ENCODE measurements at places on chromosomes 2 and 18. TPM values are rescaled to one million over a fixed set of nuclear protein-coding genes. Genes with fewer than 3 reads are reported as not detected.
A peak's percentile ranks its signal among the peaks of the same experiment; 100 is the strongest.

The CDH19 gene
- total RNA-seq = not detected

The HMSD gene
- 2.3 TPM for total RNA-seq

The PPP1R1C gene
- 1.2 TPM for total RNA-seq

The EMILIN2 gene
- total RNA-seq = 16.8 TPM

The FIGN gene
- total RNA-seq = 9.2 TPM

The CNRIP1 gene
- total RNA-seq = not detected

The RMDN2 gene
- 5.1 TPM for total RNA-seq

The SMAD4 gene
- total RNA-seq = 130 TPM

The SLC16A14 gene
- total RNA-seq = 1.2 TPM

The TGFA gene
- total RNA-seq = 2.0 TPM

The DUSP19 gene
- total RNA-seq = 1.7 TPM

DNA sequence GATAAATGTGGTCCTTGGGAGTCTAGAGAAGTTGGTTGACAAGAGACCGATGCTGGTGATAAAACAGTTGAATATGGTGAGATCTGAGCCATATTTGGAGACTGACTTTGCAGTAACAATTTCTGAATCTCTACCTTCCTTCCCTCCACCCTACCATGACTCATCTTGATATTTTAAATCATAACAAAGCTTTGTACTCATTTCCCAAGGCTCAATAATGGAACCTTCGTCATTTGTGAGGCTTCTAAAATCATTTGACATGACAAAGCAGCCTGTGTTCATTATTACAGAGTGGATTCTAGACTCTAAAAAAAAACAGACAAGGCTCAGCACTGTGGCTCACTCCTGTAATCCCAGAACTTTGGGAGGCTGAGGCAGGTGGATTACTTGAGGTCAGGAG, 38.5 kb upstream of the PDCL3 start:
- DNase-seq = no peak

- no peak for DNase-seq
Measured at GRCh38 chr2:16189029-16189835, 248.9 kb downstream of the MYCN start.

DNA sequence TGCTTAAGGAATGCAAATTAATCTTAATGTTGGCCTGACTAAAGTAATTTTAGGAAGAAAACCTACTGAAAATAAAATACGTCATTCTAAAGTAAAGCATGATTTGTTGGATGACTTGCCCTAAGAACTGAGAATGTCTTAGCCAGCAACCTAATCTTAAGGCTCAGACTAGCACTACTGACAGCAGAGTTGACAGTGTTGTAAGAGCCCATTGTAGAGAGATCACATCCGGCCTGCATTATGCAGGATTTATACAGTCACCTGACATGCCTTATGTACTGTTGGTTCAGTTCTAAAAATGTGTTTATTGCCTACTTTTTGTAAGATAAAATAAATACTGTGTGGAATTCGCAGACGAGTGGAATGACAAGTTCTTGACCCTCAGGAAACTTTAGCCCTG, 82.3 kb downstream of the TMEM185B start:
- no peak for DNase-seq

GRCh38 chr18:78323453-78324197, 656.0 kb upstream of the SALL3 start:
- DNase-seq = no peak

DNA sequence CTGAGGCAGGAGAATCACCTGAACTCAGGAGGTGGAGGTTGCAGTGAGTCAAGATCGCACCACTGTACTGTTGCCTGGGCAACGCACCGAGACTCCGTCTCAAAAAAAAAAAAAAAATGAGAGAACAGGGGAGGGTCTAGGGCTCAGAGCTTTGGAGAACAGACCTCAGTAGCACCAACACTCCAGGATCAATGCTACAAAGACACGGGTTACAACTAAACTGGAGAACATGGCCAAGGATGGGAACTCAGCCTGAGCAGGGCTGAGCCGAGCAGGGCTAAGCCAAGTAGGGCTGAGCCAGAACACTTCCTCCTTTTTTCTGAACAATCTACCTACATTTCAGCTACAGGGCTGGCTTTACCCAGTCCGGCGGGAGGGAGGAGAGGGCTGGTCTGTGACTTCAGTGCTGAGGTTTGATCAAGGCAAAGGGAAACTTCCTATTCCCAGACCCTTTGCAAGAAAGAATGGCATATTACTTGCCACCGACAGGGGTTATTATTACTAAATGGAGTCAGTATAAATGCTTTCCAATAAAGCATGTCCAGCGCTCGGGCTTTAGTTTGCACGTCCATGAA, 2.9 kb upstream of the CASP8 start:
- peak; percentile 63 for DNase-seq

- DNase-seq = peak; percentile 54
Measured at GRCh38 chr2:151051574-151052220, 210.0 kb downstream of the RBM43 start.

DNA sequence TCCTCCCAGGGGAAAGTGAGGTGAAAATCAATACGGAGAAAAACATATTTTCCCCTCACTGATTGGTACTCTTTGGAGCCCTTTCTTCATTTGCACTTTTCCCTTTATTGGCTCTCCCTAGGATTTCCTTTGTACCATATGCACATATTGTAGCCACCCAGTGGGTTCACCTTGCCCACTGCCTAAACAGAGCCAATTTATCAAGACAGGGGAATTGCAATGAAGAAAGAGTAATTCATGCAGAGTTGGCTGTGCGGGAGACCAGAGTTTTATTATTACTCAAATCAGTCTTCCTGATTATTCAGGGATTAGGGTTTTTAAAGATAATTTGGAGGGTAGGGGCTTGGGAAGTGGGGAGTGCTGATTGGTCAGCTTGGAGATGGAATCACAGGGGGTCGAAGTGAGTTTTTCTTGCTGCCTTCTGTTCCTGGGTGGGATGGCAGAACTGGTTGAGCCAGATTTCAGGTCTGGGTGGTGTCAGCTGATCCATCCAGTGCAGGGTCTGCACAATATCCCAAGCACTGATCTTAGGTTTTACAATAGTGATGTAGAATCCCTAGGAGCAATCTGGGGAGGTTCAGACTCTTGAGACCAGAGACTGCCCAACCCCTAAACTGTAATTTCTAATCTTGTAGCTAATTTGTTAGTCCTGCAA, 15.1 kb upstream of the KCNE4 start:
- no peak for DNase-seq

GRCh38 chr2:112687522-112687921, 33.3 kb upstream of the NT5DC4 start:
- no peak for DNase-seq

DNA sequence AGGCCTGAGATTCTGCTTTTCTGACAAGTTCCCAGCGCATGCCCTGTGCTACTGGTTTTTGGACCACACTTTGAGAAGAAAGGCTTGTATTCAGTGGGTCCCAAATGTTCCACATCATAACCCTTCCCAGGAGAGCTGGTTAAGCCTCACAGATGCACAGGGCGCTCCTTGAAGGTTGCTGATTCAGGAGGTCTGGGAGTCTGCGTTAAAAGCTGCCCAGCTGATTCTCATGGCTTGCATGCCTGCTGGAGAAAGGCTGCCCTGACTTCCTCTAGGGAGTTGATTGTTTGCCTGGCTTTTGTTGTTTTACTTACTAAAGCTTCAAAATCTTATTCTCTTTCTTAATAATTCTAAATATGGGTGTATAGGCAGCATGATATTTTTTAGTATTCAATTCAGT, 20.7 kb downstream of the CRYGD start:
- no peak for DNase-seq

GRCh38 chr2:64644458-64645382, 9.0 kb downstream of the SERTAD2 start:
- DNase-seq = peak; percentile 94

- no peak for DNase-seq
Measured at GRCh38 chr2:61770746-61771145, 83.1 kb downstream of the FAM161A start.

- DNase-seq = no peak
Measured at GRCh38 chr2:178859730-178860129, 52.5 kb upstream of the TTN start.

- DNase-seq = peak; percentile 63
Measured at GRCh38 chr2:44087714-44088092, 81.0 kb upstream of the PPM1B start.

DNA sequence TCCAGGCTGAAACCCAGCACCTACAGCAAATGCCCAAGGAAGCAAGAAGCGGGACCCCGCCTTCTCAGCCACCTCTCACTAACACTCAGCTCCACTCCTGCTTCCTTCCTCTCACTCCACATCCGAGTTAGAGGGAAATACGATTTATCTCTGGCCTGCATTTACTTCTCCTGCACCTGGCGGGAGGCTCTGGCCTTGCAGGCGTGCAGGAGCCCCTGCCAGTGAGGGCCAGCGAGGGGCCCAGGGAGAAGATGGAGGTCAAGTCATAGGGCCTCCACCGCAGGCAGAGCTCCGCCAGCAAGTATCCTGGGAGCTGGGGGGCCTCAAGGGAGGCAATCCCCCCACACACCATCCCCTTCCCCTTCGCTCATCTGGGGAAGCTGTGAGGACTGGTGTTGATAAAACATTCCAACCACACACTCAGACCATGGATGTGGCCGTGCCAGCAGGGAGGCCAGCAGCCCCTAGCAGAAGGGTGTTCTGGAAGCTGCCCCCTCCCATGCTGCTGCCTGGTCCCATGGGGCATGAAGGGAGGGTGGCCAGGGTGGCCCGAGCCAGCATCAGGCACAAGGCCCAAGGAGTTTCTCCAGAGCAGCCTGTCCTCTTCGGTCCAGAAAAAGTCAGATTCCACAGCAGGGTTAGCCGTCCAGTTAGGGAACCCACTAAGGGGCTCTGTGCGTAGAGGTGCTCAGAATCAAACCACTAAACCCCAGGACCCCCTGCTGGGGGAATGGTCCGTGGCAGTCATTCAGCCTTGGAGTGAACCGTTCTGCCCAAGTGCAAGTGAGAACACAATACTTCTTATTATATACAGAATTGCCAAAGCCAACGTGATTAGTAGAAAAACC, 91.2 kb downstream of the HDAC4 start:
- DNase-seq = peak; percentile 40

GRCh38 chr2:54492335-54492734, 36.2 kb downstream of the SPTBN1 start:
- DNase-seq = peak; percentile 75

DNA sequence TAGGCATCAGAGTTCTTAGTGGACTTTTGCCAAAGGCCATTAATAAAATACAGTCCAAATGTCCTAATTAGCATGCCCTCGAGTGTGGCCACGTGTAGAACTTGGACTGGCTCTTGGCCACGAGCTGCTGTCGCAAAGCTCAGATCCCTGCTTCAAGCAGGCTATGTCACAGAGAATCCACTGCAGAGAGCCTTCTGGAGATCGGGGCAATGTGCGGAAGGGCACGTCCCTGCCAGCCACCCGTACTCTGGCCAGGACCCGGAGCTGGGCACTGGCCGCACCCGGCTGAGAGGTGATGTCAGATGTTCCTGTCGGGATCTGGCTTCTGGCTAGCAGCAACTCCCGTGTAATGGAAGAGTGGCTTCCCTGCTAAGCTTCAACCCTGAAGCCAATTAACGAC, 432.7 kb upstream of the ID2 start:
- no peak for DNase-seq

GRCh38 chr2:110843959-110844510, 111.7 kb downstream of the ACOXL start:
- DNase-seq = no peak

DNA sequence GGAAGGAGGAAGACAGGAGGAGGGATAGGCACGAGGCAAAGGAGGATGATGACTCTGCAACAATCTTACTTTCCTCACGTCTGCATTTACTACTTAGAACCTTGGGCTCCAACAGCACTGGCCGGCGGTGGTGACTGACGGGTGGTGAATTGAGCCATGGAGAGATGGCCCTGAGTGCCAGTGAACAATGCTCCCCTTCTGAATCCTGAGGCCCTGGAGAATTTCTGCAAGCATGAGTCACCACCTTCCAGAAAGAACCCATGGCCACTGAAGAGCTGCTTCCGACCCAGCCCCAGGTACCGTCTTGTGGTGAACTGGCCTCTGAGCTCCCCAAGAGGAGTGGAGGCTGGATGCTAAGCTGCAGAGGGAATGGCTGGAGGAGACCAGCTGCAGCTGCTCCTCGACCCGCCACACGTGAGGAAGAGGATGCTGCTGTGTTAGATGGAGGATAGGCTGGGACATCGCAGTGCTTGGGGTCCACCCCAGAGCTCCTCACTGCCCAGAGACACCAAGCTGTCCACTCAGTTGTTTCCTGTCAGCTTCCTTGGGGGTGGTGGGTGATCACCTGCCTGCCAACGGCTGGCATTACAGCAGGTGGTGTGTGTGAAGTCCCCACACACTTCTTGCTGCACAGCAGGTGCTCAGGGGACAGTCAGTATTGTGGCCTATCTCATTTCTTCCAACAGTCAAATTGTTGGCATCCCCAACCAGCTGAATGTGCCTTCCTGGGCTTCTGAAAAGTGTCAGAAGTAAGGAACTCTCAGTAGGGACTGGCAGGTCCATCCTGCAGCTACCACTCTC, 186.5 kb upstream of the ID2 start:
- DNase-seq = no peak

DNA sequence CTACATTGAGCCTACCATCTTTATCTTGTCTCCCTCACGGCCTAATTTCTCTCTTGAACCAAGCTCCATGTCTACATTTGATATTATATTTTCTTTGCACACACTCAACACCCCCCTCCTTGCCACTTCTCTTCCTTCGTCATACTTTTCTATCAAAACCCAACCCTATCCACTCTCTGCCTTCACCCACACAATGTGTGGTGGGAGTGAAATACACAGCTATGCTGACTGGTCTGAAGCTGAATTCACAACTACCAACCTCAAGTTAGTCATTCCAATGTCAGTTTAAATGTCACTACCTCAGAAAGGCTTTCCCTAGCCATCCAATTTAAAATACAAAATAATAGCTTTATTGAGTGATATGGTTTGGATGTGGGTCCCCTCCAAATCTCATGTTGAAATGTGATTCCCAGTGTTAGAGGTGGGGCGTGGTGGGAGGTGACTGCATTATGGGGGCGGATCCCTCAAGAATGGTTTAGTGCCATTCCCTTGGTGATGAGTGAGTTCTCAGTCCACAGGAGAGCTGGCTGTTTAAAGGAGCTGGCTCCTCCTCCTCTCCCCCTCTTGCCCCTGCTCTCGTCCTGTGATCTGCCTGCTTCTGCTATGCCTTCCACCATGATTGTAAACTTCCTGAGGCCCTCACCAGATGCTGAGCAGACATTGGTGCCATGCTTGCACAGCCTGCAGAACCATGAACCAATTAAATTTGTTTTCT, 112.1 kb downstream of the DTNB start:
- peak; percentile 47 for DNase-seq

GRCh38 chr2:119024152-119024551, 82.2 kb downstream of the MARCO start:
- peak; percentile 35 for DNase-seq

DNA sequence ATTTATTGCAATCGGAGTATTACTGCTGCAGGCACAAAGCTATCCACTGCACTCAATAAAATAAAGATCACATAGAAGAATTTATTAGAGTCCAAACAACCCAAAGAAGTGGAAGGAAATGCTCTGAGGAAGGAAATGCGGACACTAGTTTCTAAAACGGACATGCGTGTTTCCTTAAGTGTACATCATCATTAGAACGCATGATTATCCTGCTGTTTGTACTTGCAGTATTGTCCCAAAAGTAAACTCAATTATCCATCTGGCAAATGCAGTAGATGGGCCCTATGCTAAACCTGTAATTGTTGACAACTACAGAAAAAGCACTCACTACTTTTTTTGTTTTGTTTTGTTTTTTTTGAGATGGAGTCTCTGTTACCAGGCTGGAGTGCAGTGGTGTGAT, 53.6 kb downstream of the PDK1 start:
- DNase-seq = no peak

Data from endodermal cell (in vitro differentiated cells).